ENCODE measurements at places on chromosomes 6 and 20.

DNA sequence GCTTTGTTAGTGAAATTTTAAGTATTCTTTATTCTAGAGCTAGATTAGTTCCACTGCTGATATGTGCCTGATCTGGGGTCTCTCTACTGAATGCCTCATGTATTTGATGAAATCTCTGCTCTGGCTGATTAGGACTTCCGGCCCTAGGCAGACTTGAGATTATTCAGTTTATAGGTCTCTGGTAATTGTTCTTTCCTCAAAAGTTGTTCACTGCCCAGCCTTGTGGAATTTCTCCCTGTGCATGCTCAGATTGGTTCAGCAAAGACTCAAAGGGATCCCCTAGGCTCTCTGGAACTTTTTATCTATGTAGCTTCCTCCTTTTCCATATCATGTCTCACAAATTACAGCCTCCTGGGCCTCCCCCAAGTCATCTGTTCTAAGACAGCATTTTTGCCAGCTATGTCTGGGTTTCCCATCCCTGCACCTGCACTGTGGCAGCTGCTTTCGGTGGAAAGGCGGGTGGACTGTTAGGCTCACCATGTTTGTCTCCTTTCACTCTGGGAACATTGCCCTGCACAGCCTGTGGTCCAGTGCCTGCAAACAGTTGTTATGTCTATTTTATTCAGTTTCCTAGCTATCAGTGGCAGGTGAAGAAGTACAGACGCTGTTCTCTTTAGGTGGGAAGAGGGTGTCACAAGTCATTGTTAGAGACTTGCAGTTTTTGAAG lies 73.7 kb downstream of the RPP40 start:
- no peak for DNase-seq

DNA sequence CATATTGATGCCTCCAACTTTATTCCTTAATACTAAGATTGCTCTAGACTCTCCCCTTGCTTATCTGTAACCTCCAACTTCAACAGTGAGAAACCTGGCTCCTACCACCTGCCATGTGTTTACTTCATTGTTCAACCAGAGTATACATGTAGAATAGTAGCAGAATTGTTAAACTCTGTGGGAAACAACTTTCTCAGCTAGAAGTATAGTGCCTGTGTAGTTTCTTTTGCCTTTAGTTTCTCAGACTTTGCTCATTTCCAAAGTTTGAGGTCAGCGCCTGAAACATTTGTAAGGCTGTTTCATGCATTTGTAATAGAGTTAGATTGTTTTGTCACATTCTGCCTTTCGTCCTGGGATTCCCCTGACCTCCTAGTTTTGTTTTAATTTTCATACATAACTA lies 34.9 kb upstream of the HECA start:
- no peak for DNase-seq

DNA sequence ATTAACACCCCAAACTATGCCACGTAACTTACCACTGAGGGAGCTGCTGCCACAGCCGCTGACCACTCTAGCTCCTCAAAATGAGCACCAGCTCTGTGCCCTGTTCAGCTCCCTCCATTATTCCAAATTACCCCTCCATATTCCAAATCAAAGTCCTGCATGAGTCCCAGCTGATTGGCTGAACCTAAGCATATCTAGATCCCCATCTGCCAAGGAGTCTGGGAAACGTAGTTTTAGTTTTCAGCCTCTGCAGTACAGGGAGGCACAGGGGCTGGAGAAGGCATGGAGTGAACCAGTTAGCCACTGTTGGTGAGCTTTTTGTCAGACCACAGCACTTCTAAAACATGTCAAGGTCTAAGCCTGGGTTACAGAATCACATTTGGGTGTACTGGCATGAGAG lies 15.9 kb downstream of the UNC5CL start:
- DNase-seq, result no peak

DNA sequence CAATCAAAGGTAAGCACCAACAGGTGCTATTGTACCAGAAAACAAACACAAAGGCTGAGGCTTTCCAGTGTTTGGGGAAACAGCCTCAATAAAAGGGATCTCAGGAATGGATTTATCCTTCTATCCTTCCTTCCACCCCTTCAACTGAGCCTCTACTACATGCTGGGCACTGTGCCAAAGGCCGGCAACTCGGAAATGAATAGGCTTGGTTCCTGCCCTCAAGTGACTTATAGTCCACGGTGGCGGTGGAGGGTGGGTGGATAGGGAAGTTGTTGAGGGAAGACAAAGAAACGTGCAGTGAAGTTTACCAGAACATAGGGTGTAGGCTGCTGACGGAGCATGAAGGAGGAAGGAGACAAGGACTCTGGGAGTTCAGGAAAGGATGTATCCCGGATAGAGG lies 73.4 kb upstream of the TAB2 start:
- DNase-seq, result no peak

DNA sequence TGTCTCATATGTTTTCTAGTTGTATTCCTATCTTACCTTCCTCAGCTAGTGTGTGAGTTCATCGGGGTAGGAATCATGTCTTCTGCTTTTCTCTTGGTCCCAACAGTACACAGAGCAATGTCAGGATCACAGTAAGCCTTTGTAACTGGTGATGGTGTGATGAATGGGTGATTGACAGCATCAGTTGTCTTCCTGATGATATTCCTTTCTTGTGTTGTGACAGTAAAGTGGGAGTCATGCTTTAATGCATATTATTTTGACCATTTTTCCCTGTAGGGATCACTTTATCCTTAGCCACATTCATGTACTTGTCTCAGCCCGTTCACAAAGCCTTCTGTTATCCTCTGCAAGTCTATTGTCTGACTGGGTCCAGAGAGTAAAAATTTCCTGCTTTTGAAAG lies 501.7 kb downstream of the UTRN start:
- no peak for DNase-seq

DNA sequence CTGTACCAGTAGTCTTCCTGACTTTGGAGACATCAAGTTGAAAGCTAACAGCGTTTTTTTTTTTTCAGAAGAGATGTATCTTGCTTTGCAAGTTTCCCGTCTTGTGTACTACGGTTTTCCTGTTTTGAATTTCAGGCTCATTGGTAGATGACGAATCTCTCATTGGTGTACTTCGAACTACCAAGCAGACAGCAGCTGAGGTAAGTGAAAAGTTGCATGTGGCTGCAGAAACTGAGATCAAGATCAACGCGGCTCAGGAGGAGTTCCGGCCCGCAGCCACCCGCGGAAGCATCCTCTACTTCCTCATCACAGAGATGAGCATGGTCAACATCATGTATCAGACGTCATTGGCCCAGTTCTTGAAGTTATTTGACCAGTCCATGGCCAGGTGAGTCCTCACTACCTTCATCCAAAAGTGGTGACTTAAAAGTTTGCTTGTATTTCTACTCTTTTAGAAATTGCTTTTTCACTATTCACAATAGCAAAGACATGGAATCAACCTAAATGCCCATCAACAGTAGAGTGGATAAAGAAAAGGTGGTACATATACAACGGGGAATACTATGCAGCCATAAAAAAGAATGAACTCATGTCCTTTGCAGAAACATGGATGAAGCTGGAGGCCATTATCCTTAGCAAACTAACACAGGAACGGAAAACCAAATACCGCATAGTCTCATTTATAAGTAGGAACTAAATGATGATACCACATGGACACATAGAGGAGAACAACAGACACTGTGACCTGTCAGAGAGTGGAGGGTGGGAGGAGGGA lies 110.6 kb upstream of the GLP1R start:
- DNase-seq, result no peak
